ENCODE measurements at places on chromosomes 11 and 22.

DNA sequence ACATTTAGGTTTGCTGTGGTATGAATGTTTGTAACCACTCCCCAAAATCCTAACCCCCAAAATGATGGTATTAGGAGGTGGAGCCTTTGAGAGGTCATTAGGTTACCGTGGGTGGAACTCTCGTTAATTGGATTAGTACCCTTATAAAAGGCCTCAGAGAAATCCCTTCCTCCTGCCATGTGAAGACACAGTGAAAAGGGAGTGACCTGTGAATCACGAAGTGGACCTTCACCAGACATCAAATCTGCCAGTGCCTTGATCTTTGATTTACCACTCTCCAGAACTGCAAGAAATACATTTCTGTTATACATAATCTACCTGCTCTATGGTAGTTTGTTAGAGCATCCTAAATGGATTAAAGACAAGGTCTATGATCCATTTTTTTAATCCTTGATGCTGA, 12.6 kb upstream of the PICALM start:
- no peak for DNase-seq

DNA sequence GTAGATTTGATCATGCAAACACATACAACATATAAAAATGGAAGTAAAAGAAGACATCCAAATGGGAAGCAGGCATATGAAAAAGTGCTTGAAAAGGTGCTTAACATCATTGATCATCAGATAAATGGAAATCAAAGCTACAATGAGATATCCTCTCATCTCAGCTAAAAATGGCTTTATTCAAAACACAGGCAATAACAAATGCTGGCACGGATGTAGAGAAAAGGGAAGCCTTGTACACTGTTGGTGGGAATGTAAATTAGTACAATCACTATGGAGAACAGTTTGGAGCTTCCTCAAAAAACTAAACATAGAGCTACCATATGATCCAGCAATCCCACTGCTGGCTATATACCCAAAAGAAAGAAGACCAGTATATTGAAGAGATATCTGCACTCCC, 549 bp upstream of the TCN1 start:
- DNase-seq, result no peak

DNA sequence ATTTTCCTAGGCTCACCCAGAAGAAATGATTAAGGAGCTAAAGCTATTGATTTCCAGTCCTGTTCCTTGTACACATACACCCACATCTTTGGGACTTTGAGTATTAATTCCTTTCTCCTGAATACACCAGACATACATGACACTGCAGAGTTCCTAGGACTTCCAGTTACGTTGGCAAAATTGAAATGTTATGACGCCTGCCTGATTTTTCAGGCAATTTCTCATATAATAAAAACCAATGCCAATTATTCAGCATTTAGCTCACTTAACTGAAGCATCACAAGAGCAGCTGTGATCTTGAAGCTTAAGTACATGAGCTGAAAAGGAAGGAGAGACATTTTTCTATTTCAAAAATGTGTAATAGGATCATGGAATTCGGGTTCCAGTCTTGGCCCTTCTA, 4.5 kb downstream of the CLMP start:
- no peak for DNase-seq

- DNase-seq, result no peak
Measured at GRCh38 chr11:84549217-84549616, 1077.9 kb downstream of the DLG2 start.

- no peak for DNase-seq
Measured at GRCh38 chr22:24068377-24068680, 57.2 kb downstream of the CABIN1 start.

DNA sequence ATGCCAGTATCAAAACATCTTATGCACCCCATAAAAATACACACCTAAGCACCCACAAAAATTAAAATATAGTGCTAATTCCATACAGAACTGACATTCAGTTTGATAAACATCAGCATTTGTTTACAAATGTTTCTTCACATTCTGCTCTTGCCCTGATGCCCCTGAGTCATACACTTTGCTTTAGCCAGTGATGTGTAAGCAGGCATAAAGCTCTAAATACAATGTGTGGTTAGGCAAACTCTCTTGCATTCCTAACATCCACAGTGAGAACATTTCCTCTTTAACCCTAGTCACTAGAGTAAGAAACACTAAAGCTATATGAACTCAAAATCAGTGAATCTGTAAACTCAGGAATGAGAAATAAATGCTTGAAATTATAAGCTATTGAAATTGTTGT, 1060.7 kb downstream of the FAM181B start:
- no peak for DNase-seq

- DNase-seq, result no peak
Measured at GRCh38 chr11:828506-829175, 922 bp downstream of the CRACR2B start.
